Activated CD4-positive, CD25-positive, alpha-beta regulatory T cell (primary cell): ENCODE measurements at places on chromosomes 3 and 15.
A peak's percentile ranks its signal among the peaks of the same experiment; 100 is the strongest.

GRCh38 chr3:123239756-123240155 lies 38.0 kb downstream of the SEC22A start:
- no peak for DNase-seq

GRCh38 chr3:81744366-81744765 lies 17.1 kb downstream of the GBE1 start:
- no peak for DNase-seq

DNA sequence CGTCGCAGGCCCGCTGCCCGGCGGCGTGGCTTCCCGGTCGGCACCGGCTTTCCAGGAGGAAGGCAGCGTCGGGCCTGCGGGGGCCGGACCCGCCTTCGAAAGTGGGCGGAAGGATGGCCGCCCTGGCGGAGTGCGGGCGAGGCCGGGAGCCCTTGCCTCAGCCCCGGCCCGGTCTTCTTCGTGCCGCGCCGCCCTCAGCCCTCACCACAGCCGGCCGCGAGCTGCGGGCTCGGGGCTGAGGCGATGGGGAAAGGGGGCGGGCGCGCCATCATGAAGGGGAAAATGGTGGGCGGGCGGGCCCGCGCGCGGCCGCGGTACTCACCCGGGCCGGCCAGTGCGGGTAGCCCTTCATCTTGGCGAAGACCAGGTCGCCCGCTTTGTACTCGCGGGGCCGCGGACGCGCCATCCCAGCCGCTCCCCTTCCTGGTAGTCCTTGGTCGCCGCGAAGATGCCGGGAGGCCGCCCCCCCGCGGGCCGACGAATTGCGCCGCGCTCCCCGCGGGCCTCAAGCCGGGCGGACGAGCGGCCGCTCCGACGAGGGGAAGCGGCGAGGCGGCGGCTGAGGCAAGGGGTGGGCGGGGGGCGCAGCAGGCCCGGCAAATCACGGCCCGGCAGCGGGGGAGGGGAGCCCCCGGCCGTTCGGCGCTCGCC lies 489 bp downstream of the HDGFL3 start:
- no peak for DNase-seq

- no peak for DNase-seq
These were observed 313.5 kb downstream of the PYDC2 start for GRCh38 chr3:191774485-191774884.

DNA sequence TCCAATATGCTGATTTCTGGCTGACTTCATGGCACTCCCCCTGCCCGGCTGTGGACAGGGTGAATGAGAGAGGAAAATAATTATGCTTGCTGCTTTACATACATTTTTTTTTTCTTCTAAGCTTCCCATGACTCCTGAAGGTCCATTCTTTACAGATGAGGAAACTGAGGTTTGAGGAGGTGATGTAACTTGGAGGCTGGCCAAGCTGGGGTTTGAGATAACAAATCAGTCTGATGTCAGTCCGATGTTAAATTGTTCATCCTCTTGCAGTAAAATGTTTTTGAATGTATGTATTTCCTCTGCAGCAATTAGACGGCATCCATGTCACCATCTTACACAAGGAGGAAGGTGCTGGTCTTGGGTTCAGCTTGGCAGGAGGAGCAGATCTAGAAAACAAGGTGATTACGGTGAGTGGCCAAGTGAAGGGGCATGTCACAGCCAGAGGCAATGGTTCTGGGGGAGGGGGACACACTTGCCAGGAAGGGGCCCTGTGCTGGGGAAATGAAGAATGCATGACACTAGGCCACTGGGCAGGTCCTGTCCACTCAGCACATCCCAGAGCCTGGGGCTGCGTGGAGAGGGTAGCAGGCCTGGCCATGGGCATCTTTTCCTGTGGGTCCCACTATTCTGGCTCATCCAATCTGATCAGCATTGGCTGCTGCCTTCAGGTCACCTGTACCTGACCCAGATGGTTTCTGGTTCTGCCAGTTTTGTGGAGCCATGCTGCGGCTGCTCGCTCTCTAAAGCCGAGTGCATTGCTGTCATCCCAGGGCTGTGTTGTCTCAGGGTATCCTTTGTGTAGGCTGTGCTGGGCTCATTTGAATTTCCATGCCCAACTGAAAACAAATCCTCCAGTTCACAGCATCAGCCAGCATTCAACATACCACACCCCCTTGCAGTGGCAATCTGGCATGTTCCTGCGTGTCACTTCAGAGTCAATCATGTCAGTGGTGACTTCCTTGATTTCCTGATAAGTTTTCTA lies 20.4 kb downstream of the STARD5 start:
- DNase-seq, result no peak

DNA sequence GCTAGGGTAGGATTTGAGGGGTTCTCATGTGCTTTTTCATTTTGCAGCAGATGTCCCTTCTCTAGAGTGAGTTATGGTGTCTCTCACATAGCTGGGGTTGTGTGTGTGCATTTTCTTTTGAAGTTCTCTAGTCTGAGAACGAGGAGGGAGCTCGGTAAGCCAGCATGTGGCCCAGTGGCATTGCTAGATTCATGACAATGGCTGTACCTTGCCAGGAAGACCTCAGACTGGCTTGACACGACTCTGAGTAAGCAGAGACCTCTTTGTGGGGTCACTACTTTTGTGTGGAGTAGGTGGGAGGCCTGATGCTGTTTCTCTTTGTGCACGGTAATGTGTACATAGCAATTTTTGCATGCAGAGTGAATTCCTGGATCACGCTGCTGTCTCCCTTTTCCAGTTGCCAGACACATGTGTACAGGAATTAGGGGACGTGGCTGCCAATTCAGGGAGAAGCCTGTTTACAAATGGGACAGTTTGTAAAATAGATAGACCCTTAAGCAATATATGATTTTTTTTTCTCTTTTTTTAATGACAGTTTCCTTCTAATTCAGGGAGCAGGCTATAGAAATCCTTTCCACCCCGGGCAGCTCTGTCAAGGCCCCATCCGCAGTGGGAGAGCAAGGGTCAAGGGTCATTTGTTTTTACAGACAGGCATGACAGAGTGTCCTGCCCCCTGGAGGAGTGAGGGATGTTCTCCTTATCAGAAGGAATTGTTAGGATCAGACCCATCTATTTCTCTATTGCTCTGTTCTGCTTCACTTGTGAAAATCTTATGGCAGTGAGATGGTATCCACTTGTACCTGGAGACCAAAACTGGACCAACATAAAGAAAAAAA lies 4.6 kb downstream of the CACNA1D start:
- DNase-seq, result no peak

DNA sequence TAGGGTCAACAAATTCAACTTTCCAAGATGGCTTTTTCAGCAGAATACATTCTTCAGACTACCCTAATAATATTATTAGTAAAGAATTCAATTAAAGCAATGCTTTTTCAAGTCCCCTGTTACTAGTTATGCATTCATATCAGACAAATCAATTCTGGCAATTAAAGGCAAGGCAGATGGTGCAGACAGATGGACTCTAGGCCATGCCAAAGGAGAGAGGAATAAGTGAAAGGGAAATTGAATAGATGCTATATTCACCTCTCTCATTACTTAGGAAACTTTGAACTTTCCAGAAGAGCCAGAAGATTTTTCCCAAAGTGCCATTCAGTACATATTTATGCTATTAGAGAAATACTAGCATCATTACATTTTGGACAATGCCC lies 487.7 kb upstream of the RASGRP1 start:
- no peak for DNase-seq

DNA sequence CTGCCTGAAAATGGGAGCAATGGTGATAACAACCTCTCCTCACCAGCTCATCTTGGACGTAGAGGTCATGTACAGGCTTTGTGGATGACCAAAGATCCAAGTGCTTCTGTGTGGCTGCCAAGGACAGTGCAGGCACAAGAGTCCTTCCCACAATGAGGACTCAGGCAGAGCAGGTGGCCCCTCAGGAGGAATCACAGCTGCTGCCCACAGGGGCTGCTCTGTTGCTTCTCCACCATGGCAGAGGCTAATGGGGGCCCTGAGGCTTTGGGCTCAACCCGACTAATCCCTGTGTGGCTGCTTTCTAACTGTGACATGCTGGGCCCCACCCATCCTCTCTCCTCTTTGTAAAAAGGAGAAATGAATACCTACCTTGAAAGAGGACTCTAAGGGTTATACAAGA lies 58.1 kb upstream of the MRPS22 start:
- no peak for DNase-seq

DNA sequence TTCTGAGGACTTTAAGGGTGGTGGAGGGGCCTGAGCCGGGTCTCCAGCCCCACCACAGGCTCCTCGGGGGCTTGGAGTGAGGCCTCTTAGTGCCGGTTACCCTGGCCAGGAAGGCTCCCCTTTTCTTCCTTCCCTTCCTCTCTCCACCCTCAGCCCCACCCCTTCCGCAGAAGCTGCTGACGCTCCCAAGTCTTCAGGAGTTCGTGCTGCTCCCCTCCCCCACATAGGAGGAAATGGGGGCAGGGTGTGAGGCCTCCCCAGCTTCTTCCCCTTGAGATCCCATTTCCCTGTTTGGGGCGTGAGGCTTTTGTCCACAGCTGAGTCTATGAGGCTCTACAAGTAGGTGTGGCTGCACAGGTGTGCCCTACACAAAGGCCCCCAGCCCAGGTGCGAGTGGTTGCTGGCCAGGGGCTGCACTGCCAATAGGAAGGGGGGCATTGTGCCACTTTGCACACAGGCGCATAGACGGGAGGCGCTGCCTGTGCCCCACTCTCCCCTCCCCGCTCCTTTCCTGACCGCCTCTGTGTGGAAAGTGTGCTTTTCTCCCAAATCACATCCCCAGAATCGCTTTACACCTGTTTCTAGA lies 915 bp upstream of the CALML4 start:
- DNase-seq, result no peak

GRCh38 chr3:101219842-101220560 lies 100.4 kb downstream of the IMPG2 start:
- no peak for DNase-seq

DNA sequence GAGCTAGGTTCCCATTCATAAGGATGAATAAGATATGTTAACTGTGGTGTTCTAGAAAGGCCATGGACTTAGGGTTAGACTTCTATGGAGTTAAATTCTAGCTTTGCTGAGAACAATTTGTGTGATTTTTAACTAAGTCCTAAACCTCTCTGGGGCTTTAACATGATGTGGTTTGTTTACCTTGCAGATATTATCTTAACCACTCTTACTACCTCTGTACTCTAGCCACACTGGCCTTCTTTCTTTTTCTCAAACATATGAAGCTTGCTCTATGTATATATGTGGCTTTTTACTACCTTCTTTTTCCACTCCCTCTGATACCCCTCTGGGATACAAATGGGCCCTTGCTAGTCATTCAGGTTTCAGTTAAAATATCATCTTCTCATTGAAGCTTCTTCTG lies 108.4 kb downstream of the ZNF609 start:
- no peak for DNase-seq

DNA sequence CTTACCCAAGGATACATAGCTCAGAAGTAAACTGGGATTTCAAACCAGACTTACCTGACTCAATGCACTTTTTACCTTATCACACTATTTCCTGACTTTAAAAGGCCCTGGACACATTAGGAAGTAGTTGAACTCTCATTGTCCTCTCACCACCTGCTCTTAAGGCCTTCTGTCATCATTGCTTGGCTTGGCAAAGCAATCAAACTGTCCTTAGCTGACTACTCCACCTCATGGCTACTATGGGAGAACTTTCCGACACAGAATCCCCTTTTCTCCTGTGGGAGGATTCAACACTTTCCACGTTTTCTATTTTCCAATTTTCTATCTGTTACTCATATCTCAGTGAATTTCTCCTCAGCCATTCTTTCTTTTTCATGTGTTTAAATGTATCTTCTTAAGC lies 55.4 kb downstream of the ZNF148 start:
- no peak for DNase-seq

DNA sequence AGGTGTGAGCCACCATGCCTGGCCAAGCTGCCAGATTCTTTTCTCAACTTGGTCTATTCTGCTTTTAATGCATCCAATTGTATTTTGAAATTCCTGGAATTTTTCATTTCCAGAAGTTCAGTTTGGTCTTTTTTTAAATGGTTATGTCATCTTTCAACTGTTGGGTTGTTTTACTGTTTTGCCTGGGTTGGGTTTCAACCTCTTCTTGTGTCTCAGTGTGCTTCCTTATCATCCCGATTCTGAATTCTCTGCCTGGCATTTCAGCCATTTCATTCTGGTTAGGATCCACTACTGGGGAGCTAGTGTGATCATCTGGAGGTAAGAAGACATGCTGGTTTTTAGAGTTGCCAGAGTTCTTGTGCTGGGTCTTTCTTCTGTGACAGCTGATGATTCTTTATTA lies 61.5 kb downstream of the LRRC49 start:
- no peak for DNase-seq

DNA sequence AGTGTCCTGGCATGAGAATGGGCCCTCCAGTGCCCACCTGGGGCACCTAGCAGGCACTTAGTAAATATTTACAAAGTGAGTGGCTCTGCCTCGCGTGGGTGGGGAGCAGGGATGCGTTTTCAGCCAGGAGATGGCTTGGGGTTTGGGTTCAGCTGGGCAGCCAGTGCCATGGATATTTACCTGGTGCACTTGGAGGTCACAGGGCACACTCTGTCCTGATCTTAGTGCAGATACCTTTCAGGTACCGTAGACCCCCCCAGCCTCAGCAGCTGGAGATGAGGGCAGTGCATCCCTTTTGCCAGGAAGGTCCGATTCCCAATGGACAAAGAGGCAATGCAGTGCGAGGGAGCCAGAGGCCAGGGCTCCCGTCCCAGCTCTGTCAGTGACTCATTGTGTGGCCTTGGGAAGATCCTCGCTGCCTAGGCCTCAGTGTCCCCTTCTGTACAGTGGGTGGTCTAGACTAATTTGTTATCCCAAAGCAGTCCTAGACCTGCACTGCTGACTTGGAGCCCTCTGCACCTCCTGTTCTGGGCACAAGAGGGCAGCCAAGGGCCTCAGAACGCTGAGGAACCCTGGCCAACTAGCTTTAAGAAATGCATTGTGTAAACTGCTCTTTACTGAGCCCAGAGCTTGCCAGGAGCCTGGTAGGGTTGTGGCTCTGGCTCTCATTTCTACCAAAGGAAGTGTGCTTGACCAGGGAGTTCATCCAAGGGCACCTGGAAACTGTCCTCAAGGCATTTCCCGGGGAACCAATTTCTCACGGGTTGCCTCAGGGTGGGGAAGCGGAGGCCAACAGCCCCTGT lies 16.0 kb downstream of the HDAC11 start:
- peak; percentile 34 for DNase-seq

- DNase-seq, result no peak
These were observed 286.5 kb downstream of the SQOR start for GRCh38 chr15:45921376-45921775.

DNA sequence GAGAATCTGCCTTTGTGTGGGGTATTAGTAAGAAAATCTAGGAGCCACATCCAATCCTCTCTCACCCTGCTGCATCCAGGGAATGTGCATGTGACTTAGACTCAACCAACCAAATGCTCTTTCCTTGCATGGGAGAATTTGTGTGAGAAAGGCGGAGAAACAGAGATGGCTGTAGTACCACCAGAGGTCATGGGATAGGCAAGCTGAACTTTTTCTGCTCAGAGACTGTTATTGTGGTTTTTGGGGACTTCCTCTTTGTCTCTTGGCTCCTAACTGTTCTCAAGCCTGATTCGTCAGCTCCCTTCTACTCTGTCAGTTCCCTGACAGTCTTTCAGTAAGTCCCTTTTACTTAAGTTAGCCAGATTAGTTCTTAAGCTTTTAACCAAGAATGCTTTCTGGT lies 2.6 kb upstream of the ZSCAN2 start:
- DNase-seq, result no peak

- DNase-seq, result no peak
These were observed 129.7 kb downstream of the NR2E3 start for GRCh38 chr15:71939981-71940588.
